ENCODE measurements at places on chromosomes 16 and 17. TPM values are rescaled to one million over a fixed set of nuclear protein-coding genes. Genes with fewer than 3 reads are reported as not detected.
A peak's percentile ranks its signal among the peaks of the same experiment; 100 is the strongest.

Gene MYL4
- not detected for total RNA-seq

Gene EFCAB13
- 3.3 TPM for total RNA-seq

DNA sequence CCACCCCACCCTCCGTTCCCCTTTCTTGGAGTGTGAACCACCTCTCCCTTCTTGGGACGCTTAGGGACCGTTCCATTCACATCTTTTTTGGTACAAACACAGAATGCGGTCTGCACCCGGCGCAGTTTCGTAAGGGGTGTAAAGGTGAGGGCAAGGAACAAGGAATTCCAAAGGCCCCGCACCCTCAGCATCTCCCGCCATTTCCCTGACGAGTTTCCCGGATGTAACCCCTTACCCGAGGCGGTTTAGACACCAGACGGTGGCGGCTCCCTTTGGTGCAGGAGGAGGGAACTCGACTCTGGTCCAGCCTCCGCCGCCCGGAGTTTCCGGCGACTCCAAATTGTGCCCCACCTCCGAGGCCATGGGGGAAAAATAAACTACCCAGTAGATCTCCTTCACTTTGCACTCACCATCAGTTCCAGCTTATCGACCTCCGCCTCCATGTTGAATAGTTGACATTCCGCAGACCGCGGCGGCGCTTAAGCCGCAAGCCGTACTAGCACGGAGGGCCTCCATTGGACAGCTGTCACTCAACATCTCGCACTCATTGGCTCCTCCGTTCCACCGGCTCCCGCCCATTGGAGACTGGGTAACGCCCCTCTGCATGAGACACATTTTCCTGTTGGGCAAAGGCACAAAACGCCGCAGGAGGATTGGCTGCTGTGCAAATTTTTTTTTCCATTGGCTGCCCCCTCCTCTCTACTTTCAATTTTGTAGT is at the start of gene SKA2:
Gene SKA2 (minus strand): TSS at position 466 of the 718 bp plus-strand sequence. CDS start 23 bp downstream, at position 443.
- peak; percentile 76 for DNase-seq

GRCh38 chr16:3129137-3130131 is 5.4 kb upstream of the ZNF213 start:
- DNase-seq, result no peak

Gene LGALS9B
- total RNA-seq, result not detected

DNA sequence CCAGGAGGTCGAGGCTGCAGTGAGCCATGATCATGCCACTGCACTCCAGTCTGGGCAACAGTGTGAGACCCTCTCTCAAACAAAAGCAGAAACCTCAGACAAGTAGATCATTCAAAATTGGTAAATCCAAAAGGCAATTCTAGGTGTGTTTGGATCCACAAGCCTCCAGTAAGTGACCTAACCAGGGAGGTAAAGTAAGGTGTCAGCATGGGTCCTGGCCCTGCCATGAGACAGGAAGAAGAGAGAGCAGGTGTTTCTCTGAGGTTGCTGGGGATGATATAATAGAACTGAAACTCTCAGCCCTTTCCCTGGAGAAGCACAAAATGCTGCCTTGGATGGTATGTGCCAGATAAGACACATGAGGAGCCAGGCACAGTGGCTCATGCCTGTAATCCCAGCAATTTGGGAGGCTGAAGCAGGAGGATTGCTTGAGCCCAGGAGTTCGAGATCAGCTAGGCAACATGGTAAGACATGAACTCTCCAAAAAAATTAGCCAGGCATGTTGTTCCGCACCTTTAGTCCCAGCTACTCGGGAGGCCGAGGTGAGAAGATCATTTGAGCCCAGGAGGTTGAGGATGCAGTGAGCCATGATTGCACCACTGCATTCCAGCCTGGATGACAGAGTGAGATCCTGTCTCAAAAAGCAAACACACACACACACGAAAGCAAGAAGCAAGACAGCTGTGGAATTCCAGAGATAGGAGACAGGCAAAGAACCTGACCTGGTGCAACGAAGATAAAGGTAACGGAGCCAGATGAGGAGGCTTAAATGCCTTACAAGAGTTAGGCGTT is 6.5 kb downstream of the TM4SF5 start:
- no peak for DNase-seq

Gene MYCBPAP
- 0.36 TPM for total RNA-seq

DNA sequence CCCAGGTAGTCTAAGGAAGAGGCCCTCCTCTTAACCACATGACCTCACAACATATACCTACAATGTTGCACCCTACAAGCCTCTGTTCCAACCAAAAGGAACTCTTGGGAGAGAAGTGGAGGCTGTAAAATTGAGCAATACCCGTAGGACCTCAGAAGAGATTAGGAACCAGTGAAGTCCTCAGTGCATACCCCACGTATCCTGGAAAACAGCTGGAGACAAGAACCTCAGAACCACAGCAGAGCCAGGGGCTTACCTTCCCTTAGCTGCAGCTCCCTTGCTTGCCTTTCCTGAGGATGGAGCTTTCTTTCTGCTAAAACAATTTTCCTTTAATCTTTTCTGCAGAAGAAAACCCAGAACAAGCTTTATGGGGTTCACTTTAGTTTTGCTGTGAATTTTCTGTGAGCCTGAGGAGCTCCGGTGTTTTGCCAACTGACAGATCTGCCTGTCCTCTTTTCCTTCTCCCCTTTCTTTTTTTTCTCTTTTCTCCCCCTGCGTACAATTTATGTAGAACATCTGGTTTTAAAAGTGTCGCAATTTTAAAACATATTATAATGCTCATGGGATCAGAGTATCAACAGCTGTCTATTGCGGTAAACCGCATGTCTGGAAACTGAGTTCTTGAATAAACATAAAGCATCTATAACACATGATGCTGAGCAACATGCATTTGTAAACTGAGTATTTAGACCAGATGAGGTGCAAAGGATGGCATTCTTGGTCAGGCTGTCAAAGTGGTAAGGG is 226.4 kb upstream of the MAF start:
- no peak for DNase-seq

GRCh38 chr17:412211-413015 is 59.8 kb upstream of the RPH3AL start:
- DNase-seq, result no peak

DNA sequence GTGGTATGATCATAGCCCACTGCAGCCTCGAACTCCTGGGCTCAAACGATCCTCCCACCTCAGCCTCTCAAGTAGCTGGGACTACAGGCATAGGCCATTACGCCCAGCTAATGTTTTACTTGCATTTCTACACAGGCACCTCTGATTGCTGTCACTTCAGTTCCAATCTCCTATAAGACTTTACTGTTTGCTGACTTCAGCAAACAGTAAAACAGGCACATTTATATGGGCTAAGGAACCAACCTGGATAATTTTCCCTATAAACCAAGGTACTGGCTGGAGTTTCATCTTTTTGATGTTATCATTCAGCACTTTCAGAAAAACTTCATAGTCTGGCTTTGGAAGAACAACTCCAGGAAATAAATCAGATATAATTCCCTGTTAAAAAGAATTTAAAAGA is 114.2 kb downstream of the DNAH3 start:
- no peak for DNase-seq

Gene MPP3
- 13.2 TPM for total RNA-seq

GRCh38 chr17:6755281-6755680 is 565 bp upstream of the XAF1 start:
- DNase-seq, result no peak

- DNase-seq, result peak; percentile 20
Observed at GRCh38 chr17:83160443-83161297, 81.3 kb downstream of the METRNL start.

DNA sequence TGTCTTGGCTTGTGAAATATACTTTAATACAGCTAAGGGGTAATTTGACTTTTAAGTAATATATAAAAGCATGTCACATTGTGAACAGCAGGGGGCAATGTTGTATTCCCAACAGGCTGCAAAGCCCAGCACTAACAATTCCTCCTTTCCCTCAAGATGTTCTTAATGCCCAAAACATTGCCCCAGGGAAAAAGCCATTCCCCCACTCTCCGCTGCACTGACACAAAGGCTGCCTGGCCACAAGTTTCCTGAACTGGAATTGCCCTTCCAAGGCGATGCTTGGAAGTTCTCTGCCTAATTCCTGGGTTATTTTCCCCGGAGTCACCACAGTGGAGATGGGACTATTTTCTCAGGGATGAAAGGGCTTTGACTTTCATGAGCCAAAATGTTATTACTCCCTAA is 27.2 kb downstream of the CLEC16A start:
- DNase-seq, result no peak

- no peak for DNase-seq
Observed at GRCh38 chr17:60862482-60862881, 184.8 kb downstream of the BCAS3 start.

DNA sequence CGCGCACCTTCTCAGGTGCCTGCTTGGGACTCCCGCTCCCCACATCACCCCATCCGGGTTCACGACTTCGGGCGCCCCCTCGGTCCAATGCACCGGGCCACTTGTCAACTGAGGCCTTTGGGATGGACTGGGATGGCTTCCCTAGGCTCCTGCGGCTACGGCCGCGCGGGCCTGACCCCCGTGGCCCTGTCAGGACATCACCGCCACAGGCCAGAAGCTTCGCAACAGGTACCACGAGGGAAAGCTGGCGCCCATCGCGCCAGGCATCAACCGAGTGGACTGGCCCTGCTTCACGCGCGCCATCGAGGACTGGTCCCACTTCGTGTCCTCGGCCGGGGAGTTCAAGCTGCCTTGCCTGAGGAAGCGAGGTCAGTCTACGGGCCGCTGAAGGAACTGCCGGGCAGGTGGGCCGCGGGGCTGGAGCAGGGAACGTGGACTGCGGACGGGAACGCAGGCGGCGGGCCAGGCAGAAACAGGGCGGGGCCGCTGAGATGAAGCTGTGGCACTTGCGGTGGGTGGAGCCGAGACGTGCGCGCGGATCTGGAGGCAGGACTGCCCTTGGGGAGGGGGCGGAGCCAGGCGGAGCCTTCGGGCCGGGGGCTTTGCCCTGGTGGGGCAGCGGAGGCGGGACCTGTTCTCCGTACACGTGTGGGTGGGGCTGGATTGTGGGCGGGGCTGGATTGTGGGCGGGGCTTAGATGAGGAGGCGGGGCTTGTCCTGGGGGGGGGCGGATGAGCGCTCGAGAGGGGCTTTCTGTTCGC is 13.7 kb upstream of the CNGB1 start:
- DNase-seq, result peak; percentile 65

Gene SPAG9
- 197 TPM for total RNA-seq

Gene TSNAXIP1
- total RNA-seq, result 1.6 TPM

Gene ACSM3
- 14.1 TPM for total RNA-seq

DNA sequence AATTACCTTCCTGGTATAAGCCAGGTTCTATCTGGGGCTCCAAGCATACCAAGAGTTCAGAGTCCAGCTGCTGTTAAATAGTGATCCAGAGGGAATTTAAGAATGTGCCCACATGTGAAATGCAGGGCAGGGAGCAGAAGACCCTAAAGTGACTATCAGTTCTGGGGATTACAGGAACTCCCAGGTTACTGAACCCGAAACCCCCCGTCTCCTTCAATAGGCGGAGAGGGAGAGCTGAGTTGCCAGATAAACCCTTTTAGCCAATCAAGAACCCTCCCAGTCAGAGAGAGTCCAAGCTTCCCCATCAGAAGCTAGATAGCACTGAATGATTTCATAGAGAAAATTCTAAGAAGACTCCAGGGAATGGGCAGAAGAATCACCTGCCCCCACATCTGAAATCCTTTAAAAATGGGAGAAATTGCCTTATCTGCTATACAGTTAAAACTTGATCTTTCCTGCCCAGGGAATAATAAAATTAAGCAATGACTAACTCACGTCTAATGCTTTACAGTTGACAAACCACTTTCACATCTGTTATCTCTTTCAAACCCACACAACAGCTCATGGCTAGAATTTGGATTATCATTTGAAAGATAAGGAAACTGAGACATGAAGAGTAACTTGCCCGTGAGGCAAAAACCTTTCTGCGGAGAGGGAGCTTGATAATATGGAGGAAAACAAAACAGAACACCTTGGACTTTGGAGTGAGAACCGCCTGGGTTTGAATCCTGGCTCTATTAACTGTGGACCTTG is 10.2 kb downstream of the NOG start:
- no peak for DNase-seq

Gene NAGS
- 1.6 TPM for total RNA-seq

GRCh38 chr17:28112606-28113005 is 70.1 kb downstream of the NLK start:
- no peak for DNase-seq

GRCh38 chr17:3685174-3685573 is 10.8 kb downstream of the P2RX5 start:
- no peak for DNase-seq

GRCh38 chr17:50430821-50431618 is 5.0 kb downstream of the ACSF2 start:
- DNase-seq, result no peak

GRCh38 chr17:59219992-59220327 is 351 bp upstream of the GDPD1 start:
- DNase-seq, result no peak

- DNase-seq, result no peak
Observed at GRCh38 chr16:69538808-69539207, 27.0 kb upstream of the NFAT5 start.

- DNase-seq, result no peak
Observed at GRCh38 chr16:6633456-6633855, 699.2 kb upstream of the RBFOX1 start.

DNA sequence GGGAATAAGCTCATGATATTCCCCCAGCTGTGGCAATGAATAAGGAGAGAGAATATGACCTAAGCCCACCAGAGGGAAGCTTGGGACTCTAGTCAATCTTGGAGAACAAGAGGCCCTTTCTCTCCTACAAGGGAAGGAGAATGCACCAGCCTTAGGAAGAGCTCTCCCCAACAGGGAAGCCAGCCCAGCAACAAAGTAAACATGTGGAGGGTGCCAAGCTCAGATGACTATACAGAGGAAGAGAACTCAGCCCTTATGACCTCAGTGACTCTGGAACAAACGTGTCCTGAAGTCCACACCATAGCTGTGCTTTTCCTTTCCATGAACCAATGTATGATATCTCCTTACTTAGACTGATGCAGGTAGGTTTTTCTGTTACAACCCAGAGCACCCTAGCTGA is 219.7 kb downstream of the GSG1L start:
- DNase-seq, result no peak

Gene RNU2-1
- not detected for total RNA-seq

DNA sequence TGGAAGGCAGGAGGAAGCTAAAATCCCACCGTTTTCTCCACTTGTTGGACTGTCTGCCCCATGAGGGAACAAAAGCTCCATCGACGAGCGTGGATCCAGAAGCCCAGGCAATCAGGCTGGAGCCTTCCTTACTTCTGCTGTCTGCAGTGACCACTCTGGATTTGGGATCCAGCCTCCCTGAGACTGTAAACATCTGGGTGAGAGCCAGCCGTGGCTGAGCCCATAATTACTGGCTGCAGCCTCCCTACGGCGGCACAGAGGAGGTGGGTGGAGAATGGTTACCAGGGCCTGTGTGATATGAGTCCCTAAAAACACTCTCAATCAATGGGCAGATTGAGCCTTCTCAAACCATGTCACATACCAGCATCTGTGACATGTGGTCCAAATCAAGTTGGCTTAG is 158.2 kb downstream of the FOXL1 start:
- DNase-seq, result no peak
